ENCODE measurements at places on chromosomes 2 and 18.

DNA sequence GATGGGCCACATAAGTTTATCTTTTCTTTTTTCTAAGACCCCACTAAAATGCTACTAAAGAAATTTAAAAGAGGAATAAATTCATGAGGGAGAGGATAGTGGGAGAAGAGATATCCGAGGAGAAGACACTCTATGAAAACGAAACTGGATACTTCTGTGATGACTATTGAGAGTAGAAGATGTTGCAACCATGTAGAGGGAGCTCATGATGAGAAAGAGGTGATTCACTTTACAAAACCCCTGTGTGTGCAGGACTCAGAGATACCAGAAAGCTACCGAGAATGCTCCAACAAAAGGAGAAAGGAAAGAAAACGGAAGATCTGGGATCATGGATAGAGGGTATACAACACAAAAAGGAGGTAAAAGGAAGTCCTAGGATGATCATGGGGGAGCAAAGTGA, 34.9 kb downstream of the SLC38A11 start:
- H3K4me1 ChIP-seq = no peaks in the 10 kb centered on the region
- no peaks in the 10 kb centered on the region for H3K36me3 ChIP-seq

DNA sequence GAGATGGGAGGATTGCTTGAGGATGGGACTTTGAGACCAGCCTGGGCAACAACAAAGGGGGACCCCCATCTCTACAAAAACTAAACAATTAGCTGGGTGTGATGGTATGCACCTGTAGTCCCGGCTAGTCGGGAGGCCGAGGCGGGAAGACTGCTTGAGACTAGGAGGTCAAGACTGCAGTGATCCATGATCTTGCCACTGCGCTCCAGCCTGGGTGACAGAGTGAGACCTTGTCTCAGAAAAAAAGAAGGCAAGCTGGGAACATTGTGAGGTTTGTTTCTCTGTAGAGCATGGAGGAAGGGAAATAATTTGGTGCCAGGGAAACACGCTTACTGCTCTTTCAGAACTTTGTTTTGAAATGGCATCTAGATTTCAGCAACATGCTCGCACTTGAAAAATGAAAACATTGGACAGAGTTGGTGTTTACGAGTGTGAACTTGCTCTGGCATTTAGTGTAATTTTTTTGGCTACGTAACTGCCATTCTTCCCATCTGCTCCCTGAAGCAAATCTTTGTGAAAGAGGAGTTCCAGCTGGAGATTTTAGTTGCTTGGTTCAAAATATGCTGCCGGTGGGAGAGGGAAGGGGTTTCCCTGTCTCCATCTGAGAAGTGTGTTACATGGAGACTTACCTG, 125.6 kb upstream of the DLX2 start:
- H3K4me3 ChIP-seq = no peak overlapping the region
- H3K4me1 ChIP-seq = peaks cover 5% of the 10 kb centered on the region
- no peak overlapping the region for H3K27ac ChIP-seq
- DNase-seq = no peak
- H3K27me3 ChIP-seq = peaks cover 5% of the 10 kb centered on the region

DNA sequence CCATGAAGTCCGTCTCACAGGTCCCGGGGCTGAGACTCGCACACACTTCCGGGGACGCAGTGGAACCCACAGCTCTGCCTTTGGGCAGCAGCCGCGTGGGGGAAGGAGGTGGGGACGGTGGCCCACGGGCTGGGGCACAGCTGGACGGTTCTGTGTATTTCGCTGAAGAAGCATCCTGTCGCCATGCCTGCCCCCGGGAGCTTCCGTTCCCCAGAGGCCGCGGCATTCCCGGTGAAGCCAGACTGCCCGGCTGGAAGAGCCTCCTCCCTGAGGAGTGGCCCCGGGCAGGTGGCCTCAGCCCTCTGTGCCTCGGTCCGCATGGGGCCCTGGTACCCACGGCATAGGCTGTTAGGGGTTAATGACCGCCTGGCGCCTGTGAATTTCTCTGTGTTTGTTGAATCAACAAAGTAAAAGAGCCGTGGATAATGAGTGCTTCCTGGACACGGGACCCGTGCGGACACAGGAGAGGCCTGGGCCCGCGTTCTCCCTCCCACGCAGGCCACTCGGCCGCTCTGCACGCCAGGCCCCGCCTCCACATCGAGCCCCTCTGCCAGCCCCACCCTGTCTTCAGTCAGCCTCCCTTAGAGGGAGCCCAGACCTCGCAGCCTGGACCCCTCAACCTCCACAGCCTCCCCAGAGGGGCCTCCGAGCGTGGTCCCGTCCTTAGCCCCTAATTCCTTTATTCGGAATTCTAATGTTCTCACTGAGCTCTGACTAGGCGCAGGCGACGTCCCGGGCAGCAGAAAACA, 51.0 kb downstream of the KCNG2 start:
- no peaks in the 10 kb centered on the region for H3K36me3 ChIP-seq
- H3K4me1 ChIP-seq = peaks cover 4% of the 10 kb centered on the region
- H3K4me3 ChIP-seq = no peak overlapping the region
- DNase-seq = no peak
- H3K27ac ChIP-seq = no peak overlapping the region
- H3K27me3 ChIP-seq = peaks cover 9% of the 10 kb centered on the region

- H3K4me3 ChIP-seq = no peak overlapping the region
- DNase-seq = no peak
- peaks cover 4% of the 10 kb centered on the region for H3K4me1 ChIP-seq
- no peaks in the 10 kb centered on the region for H3K36me3 ChIP-seq
Measured at GRCh38 chr2:223185638-223186037, 133.6 kb downstream of the KCNE4 start.

GRCh38 chr2:233692648-233693047, at the start of gene UGT1A6:
Gene UGT1A6, plus strand, starts transcription at chr2:233692890. Its CDS starts 115 bp downstream, at chr2:233693005.
- no peak for DNase-seq
- H3K36me3 ChIP-seq = no peaks in the 10 kb centered on the region
- no peak within 1 kb of the TSS for H3K27ac ChIP-seq
- H3K4me3 ChIP-seq = no peak within 1 kb of the TSS
- peaks cover 3% of the 10 kb centered on the region for H3K4me1 ChIP-seq

DNA sequence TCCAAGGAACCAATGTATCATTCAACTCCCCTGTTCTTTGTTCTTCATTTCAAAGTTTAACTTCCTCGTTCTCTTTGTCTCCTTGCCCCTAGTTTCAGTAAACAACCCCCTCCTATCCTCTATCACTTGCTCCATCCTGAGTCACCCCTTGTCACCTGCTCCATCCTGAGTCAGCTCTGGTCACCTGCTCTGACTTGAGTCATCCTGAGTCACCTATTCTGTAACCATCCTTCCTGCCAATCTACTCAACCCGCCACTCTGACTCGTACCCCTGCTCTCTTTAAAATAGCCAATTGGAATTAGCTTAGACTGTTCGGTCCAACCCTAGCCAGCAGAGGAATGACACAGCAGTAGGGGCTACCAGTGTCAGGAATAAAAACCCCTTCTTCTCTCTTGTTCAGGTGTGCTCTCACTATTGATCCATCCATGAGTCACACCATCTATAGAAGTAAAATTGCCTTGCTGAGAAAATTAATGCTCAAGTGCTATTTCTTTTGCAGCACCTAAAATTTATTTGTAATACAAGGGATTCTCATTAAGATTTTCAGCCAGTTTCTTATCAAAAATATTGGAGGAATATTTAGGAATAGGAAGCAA, 326.8 kb downstream of the AKAIN1 start:
- H3K4me3 ChIP-seq = no peak overlapping the region
- no peaks in the 10 kb centered on the region for H3K36me3 ChIP-seq
- H3K4me1 ChIP-seq = peaks cover 11% of the 10 kb centered on the region
- no peak for DNase-seq
- H3K27me3 ChIP-seq = no peaks in the 10 kb centered on the region
